ENCODE measurements at places on chromosomes 3 and 15. TPM values are rescaled to one million over a fixed set of nuclear protein-coding genes. Genes with fewer than 3 reads are reported as not detected.

MORC1 gene
- not detected for total RNA-seq

PRR20G gene
- not detected for total RNA-seq

SPESP1 gene
- total RNA-seq: 0.93 TPM

KLHL40 gene
- total RNA-seq: not detected

COL7A1 gene
- total RNA-seq: 2.2 TPM

DNAJA4 gene
- total RNA-seq: 19.0 TPM

AADACL2 gene
- 8.1 TPM for total RNA-seq

DNA sequence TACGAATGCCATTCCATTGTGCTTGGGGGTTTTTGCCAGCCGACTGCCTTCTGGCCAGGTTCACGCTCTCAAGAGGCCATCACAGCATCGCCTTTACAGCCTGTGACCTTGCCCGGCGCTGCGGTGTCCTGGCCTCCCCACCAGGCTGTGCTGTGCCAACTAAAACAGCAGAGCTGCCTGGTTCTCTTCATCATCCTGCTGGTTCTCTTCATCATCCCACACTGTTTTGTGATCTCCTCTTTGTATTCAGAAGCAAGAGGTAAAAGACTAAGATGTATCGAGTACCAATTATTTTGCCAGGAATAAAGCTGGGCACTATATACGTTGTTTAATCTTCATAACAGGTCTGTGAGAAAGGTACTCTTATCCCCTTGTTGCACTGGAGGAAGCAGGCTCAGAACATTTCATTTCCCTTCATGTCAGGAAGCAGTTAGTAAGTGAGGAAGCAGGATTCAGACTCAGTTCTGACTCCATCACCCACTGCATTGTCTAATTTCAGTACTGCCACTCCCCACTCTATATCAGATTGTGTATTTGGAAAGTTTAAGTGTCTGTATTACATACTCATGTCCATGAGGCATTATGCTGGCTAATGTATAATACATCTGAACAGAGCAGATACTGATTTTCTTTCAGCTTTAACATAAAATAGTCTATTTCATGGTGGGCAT, 92.7 kb downstream of the LRRC28 start:
- no peak for DNase-seq

GRCh38 chr15:56804938-56805337, 71.6 kb upstream of the ZNF280D start:
- DNase-seq: no peak

DNA sequence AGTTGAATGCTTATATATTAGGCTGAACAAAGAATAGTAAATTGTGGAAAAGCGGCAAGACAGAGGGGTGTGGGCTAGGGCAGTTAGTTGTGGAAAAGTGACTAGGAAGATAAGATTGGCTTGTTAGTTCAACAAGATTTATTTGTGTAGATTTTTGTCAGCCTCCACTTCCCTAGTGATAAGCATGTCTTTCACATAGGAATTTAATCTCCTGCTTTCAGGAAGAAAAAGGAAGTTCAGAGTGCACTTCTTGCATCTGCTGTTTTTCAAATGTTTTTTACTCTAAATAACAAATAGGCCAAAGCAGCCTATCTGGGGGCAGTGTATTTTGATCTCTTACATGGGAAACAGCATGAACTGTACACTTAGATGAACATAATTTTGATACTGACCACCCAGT, 919.9 kb downstream of the NAALADL2 start:
- no peak for DNase-seq

- no peak for DNase-seq
Observed at GRCh38 chr15:33675246-33675645, 293.1 kb upstream of the CHRM5 start.

DNA sequence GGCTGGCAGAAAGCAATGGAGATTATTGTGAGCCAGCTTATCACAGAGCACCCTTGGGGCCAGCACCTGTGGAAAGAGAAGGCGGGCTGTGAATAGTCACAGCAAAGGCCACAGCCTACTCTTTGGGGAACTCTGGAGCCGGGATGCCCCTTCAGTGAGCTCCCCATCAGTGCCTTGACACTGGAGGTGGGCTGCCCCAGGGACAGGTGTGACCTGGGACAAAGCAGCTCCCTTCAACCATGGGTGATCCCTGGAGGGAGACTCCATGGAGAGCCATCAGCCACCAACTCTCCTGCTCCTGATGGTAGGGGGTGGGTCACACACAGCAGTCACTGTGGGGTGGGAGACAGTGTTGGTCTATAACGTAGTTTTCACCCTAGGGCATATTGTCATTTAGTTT, 5.8 kb downstream of the TTC21A start:
- no peak for DNase-seq

DNA sequence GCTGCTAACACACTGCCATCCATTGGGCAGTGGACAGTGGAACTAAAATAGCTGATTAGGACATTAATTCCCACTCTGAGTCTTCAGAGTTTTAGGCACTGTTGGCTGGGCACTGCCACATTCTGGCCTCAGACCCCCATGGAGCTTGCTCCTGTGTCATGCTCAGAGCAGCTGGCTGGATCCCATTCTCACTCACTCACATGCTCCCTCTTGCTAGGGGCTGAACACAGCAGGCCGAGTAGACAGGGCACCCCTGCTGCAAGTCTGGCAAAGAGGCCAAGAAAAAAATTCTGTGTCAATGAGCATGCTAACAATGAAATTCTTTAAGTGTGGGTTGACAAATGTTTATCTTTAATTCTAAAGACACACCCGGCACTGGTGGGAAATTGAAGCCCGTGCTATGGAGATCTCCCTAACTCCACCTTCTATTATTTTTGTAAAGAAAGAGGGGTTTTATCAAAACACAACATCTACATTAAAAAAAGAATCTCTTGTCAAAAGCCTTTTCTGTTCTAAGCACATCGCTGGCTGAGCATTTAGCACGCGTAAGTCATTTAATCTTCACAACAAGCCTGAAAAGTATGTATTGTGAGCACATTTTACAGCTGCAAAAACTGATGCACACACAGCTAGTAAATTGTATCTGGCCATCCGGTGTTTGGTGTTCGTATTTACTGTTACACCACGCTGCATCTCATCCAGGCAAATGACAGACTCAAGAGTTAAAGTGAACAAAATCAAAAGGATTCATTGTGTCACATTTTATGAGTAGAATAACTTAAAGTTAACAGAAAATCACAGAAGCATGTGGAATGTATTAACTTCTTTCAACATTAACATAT, 362.1 kb downstream of the PLOD2 start:
- no peak for DNase-seq

DNA sequence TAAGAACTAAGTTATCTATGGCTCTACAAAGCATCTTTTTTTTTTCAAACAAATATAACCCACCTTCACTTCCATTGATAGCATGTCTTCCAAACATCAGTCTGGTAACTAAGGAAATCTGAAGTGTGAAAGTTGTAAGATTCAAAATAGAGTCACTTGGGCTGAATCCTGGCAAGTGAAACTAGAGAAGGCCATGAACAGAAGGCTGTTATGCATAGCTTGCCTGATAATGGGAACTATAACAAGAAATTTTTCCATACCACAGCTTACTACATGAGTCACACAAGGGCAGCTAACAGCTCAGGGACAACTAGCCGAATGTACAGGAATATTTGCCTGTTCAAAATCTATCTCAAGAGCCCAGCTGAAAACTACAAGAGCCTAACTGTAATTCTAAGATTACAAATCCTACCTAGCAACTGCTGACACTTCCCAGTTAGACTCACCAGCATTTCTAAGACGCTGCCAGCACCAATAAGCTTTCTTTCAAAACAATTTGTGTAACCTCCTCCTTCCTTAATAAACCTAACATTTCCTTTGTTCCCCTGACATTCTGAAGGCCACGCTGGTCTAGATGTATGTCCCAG, 1066.5 kb downstream of the PLOD2 start:
- DNase-seq: no peak

DNA sequence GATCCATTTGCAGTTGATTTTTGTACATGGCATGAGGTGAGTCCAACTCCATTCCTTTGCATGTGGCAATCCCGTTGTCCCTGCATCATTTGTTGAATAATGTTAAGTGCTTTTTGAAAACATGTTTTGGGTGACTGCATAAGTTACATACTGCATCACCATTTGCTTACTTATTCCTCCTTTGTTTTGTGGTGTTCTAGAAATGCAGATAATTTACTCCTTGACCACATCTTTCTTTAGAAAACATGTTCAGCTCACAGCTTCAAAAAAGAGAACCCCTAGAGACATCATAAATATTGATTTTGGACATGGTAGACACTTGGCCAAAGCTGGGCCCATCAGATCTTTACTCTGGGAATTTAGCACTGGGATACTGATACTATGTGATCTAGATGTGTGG, 135.3 kb upstream of the DAZL start:
- DNase-seq: no peak

Data from omental fat pad (tissue), 4 donors.